ENCODE measurements at places on chromosomes 2 and 18.

DNA sequence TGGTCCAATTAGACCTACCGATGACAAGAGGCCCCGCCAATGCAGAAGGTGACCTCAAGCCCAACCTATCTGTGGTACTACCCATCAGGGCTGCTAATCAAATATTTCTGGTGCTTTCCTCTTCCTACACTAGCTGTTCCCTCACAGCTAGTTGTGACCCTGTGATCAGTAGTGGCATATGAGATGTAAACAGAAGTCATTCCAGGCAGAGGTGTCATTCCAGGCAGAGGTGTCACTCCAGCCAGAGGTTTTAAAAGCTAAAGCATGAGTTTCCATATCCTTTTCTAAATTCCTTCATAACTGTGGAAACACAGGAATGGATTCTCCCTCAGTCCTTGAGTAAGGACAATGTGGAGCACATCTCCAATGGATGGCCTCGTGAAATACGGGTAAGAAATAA is 110.9 kb upstream of the DNAJC10 start:
- no peak for DNase-seq

DNA sequence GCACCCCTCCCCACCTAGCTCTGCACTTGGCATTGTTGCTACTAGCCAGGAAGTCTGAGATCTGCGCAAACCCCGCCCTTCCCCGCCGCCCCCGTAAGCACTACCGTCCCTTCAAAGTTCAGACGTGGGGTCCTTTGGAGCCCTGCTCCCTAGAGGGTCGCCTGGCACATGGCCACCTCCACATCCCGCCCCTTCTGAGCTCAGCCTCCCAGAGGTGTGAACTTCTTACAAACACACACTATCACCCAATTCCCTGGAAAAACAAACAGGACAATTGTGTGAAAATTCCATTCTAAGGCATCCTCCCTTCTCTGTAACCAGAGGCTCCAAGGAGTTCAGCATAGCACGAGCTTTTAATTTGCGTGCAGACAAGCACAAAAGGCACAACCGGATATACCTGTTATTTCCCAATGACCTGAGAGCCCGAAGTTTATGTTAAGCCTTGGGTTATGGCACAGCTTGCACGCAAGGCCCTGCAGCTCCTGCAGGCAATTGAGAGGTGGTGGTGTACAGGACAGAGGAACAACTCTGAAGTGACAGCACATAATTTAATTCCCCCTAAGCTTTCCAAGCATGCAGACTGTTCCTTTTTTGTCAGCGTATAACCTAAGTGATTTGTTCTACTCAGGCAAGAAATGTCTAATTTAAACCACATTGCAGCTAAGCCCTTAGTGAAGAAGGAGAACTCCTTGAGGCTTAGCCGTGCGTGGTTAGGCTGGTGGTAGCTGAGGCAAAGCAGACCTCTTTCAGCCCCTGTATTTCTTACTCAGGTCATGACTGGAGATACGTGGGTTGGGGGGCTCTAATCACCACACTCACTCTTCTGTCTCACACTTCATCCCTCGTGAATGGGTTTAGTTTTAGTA is 20.3 kb upstream of the CYP1B1 start:
- DNase-seq, result peak; percentile 83

DNA sequence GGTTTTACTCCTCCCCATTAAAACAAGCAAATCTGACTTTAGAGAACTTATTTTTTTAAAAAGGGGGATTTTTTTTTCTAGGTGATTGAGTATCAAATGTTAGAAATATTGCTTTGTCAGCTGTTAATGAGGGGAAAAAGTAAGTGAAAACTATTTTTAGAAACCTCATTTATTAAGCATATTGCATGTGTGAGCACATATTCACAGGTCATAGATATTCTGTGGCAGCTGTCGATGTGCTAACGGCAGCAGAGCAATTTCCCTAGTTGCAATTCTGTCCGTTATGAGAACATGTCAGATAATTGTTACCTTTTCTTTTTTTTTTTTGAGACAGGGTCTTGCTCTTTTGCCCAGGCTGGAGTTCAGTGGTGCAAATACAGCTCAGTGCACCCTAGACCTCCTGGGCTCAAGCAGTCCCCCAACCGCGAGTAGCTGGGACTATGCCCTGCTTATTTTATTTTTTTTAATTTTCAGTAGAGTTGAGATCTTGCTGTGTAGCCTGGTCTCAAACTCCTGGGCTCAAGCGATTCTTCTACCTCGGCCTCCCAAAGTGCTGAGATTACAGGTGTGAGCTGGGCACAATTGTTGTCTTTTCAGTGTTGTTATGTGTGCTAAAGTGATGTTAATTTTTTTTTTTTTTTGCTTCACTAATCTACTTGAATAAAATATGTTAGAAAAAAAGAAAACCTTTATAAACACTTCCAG is 69.8 kb downstream of the MTA3 start:
- no peak for DNase-seq

GRCh38 chr2:213057977-213058376 is 93.4 kb downstream of the IKZF2 start:
- no peak for DNase-seq

- DNase-seq, result no peak
These were observed 110.6 kb downstream of the WDSUB1 start for GRCh38 chr2:159175927-159176326.

GRCh38 chr18:49630246-49630699 is 68.4 kb downstream of the LIPG start:
- DNase-seq, result no peak

- DNase-seq, result no peak
These were observed 133.3 kb downstream of the CAMKMT start for GRCh38 chr2:44495035-44495434.

- peak; percentile 49 for DNase-seq
These were observed 62.6 kb upstream of the CTLA4 start for GRCh38 chr2:203804764-203805485.

DNA sequence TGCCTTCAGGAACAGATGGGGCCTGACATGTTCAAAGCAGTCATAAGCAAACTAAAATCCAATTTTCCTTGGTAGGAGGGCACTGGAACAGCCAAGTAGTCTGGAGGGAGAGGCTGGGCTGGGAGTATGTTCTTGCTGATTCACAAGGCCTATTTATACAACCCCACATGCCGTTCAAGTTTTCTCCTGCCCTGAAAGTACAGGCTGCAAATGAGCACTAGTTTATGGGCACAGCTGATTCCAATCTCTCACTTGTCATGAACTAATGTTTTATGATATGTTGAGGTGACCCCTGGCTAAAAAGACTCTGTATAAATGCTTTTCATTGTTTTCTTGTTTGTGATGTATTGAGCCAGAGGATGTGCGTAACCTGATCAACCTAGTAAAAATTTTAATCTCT is 183.4 kb upstream of the SRD5A2 start:
- DNase-seq, result no peak

DNA sequence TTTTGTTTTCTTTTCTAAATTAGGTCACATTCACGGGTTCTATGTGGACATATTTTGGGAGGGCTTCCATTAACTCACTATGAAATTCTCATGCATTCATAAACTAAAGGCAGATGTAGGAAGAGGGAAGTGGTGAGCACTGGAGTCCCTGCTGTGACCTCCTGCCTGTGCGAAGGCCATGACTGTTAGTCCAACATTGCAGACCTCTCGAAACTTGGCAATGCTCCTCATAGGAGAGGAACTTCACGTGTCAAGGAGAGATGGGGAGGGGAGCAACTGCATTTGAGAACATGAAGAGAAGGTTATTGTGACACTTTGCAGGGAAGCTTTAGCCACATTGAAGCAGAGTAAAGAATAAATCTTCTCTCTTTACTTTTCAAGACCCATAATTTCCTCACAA is 126.4 kb upstream of the HNMT start:
- peak; percentile 16 for DNase-seq

DNA sequence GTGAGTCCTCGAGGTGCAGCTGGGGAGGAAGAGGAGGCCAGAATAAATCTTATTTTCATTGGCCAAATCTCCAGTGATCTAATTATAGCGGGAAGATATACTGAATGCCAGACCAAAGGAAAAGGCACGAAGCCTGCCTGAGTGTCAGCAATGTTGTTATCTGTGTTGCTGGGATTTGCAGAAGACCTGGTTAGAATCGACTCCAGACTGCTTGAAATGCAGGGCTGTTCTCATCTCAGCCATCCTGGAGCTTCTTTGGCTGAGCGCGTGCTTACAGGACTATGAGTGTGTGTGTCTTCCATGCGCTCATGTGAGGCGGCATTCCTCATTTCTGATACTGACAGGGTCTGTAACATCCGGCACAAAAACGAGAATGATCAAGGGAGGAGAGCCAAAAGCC is 81.2 kb downstream of the TSN start:
- DNase-seq, result no peak

DNA sequence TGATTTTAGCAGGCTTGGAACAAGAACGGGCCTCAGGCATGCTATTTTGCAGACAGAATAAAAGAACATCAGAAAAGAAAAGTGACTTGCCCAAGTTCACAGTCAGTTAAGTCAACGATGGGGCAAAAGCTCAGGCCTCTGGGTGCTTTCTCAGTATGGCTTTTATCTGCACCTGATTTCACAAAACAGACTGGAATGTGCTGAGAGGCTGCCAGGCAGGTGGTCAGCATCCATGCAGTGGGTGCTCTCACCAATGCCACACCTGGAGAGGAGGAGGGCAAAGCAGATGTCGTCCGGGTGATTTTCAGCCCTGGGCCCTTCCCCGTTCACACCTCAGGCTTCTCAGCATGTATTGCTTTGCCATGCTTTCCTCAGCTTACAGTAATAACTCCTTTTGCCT is 854.6 kb downstream of the RNF144A start:
- no peak for DNase-seq

DNA sequence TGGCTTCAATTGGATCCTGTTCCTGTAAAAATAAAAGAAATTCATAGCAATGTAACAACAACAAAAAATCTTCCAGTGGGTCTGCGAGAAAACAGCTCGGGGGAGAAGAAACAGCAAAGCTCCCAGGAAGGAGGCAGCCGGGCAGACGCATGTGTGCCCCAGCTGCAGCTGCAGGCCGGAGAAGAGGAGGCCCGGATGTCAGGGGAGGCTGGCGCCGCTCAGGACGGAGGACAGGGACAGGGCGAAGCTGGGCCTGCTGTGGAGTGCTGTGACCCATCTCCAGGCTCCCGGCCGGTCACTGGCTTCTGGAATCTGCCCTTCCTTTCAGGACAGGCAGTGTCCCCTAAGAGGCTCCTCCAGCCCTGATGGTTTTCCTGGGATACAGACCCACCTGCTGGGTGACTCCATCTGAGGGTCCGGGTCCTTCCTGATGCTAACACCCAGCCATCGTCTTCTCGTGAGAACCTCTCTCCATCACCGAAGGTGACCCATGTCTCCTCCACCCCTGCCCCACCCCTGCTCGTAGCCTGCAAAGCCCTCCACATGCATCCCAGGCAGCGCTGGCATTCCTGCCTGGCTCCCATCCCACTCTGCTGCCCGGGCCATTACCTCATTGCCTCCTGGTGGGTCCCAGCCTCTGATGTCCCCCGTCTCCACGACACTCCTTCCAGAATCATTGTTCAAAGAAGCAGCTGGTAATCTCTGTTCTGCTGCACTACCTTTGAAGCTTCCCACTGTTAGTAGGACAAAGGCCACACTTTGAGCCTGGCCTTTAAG is 145.4 kb upstream of the TWIST2 start:
- no peak for DNase-seq

DNA sequence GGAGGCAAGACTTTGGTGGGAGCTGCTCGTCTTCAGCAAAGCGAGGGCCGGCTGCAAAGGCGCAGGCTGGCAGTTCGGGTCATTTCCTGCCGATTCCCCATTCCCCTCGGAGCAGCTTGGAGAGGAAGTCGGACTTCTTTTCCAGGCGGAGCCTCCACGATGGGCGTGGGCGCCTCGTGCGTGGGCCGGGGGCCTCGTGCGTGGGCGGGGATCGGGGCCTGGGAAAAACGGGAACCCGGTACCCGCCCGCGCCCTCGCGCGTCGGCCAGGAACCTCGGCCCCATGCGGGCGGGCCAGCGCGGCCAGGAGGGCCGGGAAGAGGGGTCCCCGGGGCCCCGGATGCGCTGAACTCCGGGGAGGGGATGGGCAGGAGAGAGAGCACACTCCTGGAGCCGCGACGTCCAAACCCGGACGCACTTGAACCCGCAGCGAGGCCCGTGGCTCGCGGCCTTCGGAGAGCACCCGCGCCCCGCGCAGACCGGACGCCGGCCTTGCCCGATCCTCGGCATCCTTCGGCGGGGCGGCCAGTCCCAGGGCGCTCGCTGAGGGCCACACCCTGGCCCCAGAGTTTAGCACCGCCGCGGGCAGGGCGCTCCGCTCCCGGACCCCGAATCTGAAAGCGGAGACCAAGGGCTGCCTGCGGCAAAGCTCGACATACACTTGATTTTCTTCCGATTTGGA is 368.4 kb downstream of the MTX2 start:
- peak; percentile 81 for DNase-seq

- DNase-seq, result peak; percentile 38
These were observed 76.7 kb downstream of the FHOD3 start for GRCh38 chr18:36374262-36374661.

GRCh38 chr2:170681311-170681710 is 33.8 kb upstream of the SP5 start:
- no peak for DNase-seq

DNA sequence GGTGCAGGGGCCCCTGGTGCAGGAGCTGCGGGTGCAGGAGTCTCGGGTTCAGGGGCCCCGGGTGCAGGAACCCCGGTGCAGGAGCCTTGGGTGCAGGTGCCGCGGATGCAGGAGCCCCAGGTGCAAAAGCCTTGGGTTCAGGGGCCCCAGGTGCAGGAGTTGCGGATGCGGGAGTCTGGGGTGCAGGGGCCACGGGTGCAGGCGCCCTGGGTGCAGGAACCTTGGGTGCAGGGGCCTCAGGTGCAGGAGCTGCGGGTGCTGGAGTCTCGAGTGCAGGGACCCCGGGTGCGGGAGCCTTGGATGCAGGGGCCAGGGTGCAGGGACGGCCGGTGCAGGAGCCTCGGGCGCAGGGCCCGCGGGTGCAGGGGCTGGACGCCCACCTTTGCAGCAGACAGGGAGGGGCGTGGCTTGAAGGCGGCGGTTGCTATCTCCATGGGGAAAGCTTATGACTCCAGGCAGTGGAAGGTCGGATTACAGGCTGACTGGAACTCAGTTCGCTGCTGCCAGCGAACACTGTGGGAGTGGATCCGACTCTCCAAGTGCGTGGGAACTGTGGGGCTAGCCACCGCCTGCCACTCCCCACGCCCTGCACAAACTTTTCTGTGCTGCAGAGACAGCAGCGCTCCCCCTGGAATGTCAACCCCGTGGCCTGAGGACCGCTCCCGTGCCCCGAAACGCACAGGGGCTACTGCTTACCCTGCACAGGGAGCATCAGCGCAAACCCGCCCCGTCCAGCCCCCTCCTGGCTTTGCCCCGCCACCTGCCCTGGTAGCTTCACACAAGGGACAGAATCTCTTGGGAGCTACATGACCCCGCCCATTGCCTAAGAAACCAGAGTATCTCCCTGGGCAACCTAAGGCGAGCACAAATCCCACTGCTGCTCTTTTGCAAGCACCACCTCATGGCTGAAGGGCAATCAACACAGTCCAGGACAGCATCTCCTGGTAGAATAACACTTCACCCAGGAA is 40.3 kb downstream of the COPS9 start:
- no peak for DNase-seq

- no peak for DNase-seq
These were observed 75.4 kb upstream of the HDAC4 start for GRCh38 chr2:239476029-239476756.

GRCh38 chr2:164841719-164842623 is at the start of gene COBLL1:
TSS of gene COBLL1 (minus strand) at chr2:164841823. CDS start at chr2:164841196, 627 bp downstream.
- DNase-seq, result peak; percentile 72

- DNase-seq, result no peak
These were observed 10.0 kb downstream of the KCNH7 start for GRCh38 chr2:162828545-162828944.

GRCh38 chr2:190804182-190804795 is 76.3 kb upstream of the GLS start:
- peak; percentile 33 for DNase-seq

GRCh38 chr2:73614997-73615396 is 27.2 kb downstream of the NAT8 start:
- DNase-seq, result no peak

GRCh38 chr2:167144179-167144898 is 256.1 kb downstream of the XIRP2 start:
- DNase-seq, result peak; percentile 52

Data from fibroblast of skin of back (primary cell).